ENCODE measurements at places on chromosomes 7 and 10.
A peak's percentile ranks its signal among the peaks of the same experiment; 100 is the strongest.

GRCh38 chr10:121526135-121526790 is 72.0 kb downstream of the FGFR2 start:
- no peak for DNase-seq

DNA sequence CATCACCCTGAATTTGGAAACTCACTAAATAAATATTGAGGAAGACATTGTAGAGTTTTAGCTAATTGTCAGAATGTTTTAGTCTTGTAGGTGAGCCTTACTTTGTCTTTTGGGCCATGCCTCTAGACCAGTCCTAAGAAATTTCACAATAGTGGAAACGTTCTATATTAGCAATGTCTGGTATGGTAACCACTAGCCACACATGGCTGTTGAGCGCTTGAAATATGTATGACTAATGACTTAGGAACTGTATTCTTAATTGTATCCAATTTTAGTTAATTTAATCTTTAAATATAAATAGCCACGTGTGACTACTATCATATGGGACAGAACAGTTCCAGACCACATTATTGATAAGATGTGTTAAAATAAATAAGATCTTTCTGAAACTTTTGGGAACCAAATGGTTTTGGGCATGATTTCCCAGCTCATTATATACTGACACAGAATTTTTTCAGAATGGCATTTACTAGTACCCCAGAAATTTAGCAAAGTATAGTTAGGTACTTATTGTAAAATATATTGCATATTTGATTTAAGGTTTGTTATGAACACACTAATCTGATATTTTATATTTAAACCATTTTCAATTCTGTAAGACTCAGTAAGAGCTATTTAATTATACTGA is 95.0 kb downstream of the VPS50 start:
- no peak for DNase-seq

DNA sequence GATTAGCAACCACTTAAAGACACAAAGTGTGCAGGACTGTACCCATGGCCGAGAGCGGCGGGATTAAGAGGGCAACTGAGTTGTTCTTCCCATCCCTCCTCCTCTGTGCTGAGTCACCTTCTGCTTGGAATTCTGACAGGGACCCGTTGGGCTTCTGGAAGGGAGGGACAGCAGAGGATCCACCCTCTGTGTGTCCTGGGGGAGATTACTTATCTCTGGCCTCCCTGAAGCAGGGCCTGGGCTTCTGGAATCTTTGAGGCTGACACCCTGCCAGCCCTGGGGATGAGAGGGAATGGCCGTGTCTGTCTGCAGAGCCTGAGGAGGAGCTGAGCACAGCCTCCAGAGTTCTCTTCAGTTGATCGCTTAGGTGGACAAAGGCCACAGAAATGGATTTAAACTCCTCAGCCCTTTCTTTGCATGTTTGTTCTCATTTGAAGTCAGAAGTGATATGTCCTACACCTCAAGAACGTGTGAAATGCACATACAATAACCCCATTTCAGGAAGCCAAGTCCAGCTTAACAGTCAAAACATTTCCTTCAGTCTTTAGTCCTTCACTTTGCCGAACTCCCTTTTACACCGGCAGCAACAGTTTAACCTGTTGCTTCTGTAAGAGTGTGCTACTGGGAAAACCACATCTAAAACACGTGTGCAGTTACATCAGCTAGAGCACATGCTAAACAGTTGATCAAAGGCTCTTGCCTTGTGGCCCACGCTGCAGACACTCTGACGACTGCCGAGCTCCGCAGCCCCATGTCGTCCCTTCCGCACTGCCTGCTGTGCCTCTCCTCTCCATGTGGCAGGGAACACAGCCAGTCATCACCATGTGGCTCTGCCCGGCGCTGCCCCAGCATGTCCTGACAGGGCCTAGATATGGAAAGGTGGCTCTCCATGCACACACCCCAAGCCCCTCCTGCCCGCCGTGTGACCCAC is 55.7 kb downstream of the IKZF1 start:
- no peak for DNase-seq

- DNase-seq: no peak
Observed at GRCh38 chr7:150755473-150756099, 18.4 kb downstream of the GIMAP5 start.

GRCh38 chr10:102626026-102626685 is 18.1 kb upstream of the TRIM8 start:
- peak; percentile 38 for DNase-seq

DNA sequence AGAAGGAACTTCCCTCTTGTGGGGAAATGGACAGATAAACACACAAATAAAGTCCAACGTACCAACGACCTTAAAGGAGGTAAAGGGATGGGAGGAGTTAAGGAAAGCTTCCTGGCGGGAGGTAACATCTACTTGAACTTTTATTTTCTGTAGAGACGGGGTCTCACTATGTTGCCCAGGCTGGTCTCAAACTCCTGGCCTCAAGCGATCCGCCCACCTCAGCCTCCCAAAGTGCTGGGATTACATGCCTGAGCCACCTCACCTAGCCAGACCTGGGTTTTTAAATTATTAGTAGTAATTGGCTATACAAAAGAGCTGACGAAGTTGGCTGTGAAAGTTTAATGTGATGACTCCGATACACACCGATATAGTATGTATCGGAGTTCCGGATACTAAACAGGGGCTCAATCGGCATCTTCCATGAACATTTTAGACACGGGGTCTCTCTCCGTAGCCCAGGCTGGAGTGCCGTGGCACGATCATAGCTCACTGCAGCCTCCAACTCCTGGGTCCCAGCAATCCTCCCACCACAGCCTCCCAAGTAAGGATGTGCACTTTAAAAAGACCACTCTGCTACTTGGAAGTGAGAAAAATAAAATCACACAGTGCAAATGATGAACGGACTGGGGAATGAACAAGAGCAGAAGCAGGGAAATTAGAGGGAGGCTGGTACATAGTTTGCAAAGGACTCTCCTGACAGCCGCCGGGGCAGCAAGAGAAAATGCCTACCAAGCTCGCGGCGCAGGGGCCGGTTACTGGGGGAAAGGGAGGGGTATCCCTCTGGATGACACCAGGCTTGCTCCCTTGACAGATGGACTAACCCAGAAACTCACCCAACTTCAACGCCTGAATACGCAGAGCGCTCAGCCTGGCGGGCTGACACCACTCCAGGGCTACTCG is 1.0 kb downstream of the BCL7B start:
- DNase-seq: no peak

DNA sequence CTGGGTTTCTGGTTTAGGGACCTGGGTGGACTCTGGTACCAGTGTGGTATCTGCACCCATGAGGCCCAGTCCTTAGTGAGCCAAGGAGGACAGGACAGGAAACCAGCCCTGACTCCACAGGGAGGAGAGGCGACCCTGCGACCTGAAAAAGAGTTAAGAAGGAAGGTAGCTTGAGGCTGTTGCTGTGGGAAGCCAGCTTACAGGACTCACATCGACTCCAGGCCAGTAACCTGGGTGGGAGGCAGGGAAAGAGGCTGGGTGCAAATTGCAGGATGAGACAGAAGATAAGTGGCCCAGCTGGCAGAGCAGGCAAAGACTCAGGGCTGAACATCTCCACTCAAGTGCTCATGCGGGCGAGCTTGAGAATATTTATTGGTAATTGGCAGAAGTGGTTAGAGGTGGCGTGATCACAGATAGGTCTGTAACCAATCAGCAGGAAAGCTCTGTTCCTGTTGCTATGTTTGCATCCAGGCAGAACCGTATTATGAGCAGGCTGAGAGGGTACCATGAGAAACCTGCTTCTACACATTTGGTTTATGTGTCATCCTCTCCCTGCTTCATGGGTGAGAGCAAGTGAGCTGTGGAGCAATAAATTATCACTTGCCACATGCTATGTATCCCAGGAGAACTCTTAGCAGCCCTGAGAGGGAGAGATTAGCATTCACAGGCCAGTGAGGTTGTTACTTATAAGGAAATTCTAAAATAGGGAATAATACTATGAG is 11.0 kb downstream of the TLL2 start:
- no peak for DNase-seq

DNA sequence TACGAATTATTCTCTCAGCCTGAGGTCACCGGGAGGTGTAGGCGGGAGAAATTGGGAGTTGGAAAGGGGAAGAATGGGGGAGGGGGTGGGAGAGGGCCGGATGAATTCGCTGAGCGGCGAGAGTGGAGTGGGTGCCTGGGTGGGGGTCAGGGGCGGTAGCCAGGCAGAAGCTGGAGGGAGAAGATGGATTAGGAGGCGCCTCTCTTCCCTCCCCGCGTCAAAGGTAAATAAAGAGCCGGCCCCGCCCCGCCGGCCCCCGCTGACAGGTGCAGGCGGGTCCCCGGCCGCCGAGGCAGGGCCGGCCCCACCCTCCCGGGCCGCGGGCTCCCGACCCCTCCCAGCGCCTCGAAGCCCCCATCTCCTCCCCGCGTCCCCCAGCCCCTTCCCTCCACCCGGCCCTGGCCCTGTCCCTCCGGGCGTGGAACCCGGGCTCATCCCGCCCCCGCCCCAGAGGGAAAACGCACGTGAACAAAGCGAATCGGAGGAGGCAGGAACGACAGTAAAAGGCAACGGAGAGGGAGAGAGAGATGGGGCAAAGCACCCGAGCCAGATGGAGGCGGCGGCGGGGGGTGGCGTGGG is 872 bp downstream of the FAM131B start:
- DNase-seq: no peak

GRCh38 chr7:121085922-121086321 is 97.4 kb downstream of the CPED1 start:
- DNase-seq: no peak

GRCh38 chr10:29472301-29473086 is 162.3 kb downstream of the SVIL start:
- DNase-seq: no peak

GRCh38 chr10:97916586-97916985 is 66.9 kb downstream of the GOLGA7B start:
- no peak for DNase-seq

- DNase-seq: no peak
Observed at GRCh38 chr10:14757394-14757793, 17.3 kb downstream of the FAM107B start.

DNA sequence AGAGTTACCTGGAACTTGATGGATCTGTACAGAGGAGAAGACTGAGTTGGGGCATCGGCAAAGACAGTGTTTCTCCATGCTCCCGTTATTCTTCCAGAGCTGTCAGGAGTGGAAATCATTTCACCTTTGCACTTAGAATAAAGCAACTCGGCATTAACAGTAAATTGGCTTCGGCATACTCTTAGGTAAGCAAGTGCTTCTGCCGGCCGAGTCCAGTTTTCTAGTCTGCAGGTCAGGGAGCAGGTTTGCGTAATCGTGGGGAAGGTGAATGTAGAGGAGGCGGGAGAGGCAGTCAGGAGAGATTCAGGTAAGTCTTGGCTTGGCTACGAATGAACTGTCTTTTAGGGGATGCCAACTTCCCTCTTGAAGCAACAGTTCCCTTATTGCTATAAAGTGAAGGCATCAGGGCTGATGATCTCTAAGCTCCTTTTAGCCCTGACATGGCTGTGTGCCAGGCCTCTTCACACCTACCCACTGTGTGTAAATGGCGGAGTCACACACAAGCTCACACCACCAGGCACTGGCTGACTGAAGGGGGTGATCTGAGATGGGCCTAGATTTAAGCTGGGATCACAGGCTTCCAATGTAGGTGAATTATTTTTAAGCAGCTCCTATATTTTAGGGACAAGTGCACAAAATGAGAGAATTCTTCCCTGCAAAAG is 127.1 kb downstream of the GATA3 start:
- DNase-seq: no peak

GRCh38 chr7:25926009-25926408 is 226.0 kb upstream of the NFE2L3 start:
- no peak for DNase-seq

GRCh38 chr7:69526570-69526969 is 71.7 kb upstream of the AUTS2 start:
- no peak for DNase-seq

- DNase-seq: no peak
Observed at GRCh38 chr10:48289501-48290238, 15.2 kb upstream of the FRMPD2 start.

DNA sequence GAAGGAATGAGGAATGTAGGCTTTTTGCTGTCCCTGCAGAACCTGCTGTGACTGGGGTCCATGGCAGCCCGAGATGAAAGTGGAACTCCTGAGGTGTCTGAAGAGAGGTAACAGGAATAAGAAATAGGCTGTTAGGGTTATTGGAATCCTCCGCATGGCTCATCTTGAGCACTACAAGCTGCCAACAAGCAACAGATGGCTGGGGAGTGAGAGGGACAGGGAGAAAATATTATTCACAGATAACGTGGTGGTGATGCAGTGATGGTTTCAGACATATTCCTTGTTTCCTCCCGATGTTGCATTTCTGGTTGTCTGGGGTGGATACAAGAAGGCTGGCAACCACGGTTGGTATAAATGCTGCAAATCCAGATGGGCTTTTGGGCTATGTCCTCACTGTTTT is 46.1 kb downstream of the AP3M1 start:
- DNase-seq: no peak

DNA sequence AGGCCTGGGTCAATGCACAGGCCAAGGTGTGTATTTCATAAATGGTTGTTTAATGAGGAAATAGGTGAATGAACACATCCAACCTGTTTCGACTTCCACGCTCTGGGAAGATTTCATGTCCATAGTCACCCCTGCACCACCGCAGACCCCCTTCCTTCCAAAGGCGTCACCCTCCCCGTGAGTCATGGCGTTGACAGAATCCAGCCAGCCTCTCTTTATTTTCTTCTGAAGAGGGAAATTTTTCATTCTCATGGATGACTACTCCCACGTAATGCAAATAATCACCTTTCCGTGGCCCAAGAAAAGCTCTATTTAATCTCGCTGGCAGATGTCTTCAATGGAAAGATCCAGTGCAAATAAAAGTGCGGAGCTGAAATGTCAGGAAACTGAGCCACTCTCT is 75.3 kb upstream of the FOXK1 start:
- peak; percentile 37 for DNase-seq

GRCh38 chr10:115801992-115802391 is 471.0 kb downstream of the GFRA1 start:
- no peak for DNase-seq
